ENCODE measurements at places on chromosomes 12 and 14.

- no peak for DNase-seq
Observed at GRCh38 chr14:81363746-81364378, 36.3 kb downstream of the STON2 start.

- DNase-seq, result peak; percentile 62
Observed at GRCh38 chr14:94548999-94549985, 11.9 kb upstream of the SERPINA4 start.

DNA sequence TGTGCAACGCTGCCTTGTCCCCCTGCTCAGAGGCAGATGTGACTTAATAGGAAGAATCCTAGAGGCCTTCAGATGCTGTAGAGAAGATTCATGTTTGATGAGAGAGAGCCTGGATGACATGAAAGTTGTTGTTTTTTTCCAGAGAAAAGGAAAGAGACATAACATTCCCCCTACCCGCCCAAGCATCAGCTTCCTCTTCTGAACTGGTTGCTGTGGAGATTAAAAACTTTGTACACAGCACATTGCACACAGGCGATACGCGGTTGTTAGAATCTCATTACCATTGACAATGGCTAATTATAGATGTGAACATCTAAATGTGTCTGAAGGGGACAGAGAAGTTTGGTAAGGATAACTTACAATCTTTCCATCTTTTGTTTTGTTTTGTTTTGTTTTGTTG, 13.6 kb upstream of the ETFBKMT start:
- DNase-seq, result no peak

- peak; percentile 18 for DNase-seq
Observed at GRCh38 chr12:131112021-131112420, 158.3 kb downstream of the ADGRD1 start.

DNA sequence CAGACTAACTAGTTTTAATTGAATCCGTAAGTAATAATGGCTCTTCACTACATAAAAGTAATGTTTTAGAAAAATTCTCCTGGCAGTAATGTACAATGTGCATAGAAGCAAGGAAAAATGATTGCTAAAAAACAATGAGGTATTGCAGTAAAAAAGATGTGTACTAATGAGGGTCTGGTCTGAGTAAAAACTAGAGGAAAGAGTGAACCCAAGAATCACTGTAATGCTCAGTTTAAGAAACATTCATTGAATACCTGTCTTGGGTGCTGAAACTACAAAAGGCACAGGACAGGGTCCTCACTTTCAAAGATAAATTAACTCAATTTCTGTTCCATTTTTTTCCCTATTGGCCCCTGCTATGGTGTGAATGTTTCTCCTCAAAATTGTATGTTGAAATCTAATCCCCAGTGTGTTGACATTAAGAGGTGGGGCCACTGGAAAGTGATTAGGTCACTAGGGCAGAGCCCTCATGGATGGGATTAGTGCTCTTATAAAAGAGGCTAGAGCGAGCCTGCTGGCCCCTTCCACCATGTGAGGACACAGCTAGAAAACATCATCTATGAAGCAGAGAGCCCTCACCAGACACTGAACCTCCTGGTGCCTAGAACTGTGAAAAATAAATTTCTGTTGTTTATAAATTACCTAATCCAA, 51.6 kb downstream of the RPS6KA5 start:
- DNase-seq, result peak; percentile 18

DNA sequence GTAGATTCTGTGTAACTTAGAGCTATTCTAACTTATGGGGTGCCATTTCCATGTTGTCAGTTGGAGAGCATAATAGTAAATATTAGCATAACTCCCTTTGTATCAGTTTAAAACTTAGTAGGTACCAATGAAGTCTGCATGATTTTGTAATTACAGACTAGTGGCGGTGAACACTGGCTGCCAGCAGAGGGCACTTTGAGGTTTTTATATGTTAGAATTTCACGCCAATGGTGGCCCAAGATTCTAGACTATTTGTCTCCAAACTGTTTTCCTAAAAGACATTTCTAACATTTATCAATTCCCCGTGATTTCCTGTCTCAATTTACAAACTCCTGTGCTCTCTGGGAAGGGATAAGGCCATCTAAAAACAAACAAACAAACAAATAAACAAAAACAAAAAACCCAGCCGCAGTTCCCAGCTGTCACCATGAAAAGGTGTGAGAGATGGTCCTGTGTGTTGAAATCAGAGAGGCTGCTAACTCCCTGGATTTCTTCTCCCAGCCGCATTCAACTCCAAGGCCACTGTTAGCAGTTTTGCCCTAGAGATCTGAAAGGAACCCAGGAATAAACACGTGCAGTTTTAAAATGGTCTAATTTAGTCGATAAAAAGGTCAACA, 57.6 kb downstream of the BRMS1L start:
- DNase-seq, result peak; percentile 49

DNA sequence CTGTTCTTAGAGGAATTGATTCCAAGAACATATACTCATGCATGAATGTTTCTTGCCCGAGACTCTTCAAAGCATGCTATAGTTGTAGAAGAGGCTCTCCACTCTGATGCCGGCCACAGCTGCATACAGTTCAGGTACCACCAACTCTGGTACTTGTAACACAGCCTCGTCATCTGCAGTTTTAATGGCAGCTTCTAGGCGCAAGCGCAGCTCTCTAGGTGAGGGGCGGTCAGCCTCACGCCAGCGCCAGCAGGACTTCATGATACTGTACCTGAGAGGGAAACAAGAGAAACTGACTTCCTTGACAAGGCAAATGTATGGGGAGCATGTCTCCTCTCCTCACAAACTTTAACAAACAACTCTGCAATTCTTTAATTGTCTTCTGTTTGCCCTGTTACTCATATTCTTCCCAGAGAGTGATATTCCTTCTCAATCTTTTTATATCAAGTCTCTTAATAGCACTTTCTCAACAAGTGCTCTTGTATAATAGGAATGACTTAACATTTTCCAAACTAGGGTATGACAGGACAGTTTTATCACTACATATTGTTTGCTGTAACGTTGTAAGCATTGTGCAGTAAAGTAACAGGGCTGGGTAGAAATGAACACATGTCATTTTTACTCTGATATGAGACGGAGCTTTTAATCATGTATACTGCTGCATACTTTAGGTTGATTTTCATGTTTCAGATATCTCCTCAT, 6.8 kb upstream of the MAGOHB start:
- DNase-seq, result peak; percentile 28

- no peak for DNase-seq
Observed at GRCh38 chr12:104049903-104050356, at the start of gene GLT8D2. TSS of gene GLT8D2 (minus strand) at chr12:104050187. CDS start at chr12:104019648, 30,539 bp downstream.

- no peak for DNase-seq
Observed at GRCh38 chr14:94531187-94531586, 21.9 kb upstream of the SERPINA12 start.

GRCh38 chr12:66176105-66176900, 6.5 kb upstream of the TMBIM4 start:
- DNase-seq, result peak; percentile 21

DNA sequence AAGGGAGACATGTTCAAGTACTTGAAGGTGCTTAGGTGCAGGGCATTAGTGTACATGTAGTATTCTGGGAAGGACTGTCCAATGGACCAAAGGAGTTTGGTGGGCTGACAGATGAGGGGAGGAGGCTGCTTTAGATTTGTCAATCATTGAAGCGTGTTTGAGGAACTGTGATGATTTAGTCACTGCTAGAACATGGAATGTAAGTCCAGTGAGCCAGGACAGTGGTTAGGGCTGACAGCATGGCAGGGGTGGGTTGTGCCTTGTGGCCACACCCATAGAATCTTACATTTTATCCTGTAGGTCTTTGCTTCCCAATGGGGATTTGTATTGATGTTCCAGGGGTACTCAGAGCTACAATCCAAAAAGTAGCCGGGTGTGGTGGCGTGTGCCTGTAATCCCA, 24.6 kb downstream of the DIP2B start:
- no peak for DNase-seq

GRCh38 chr12:2248087-2248900, 195.5 kb downstream of the CACNA1C start:
- no peak for DNase-seq

All from OCI-M1 (cell line).